Nucleus accumbens (tissue), 56 donors: ENCODE measurements at places on chromosomes 12 and 14.

- DNase-seq: no peak
These were observed 5.0 kb upstream of the RAB21 start for GRCh38 chr12:71749666-71750065.

GRCh38 chr12:15982071-15982470, 70.9 kb downstream of the DERA start:
- DNase-seq: no peak

GRCh38 chr14:99755629-99756603, 37.3 kb upstream of the EML1 start:
- DNase-seq: peak; percentile 87

DNA sequence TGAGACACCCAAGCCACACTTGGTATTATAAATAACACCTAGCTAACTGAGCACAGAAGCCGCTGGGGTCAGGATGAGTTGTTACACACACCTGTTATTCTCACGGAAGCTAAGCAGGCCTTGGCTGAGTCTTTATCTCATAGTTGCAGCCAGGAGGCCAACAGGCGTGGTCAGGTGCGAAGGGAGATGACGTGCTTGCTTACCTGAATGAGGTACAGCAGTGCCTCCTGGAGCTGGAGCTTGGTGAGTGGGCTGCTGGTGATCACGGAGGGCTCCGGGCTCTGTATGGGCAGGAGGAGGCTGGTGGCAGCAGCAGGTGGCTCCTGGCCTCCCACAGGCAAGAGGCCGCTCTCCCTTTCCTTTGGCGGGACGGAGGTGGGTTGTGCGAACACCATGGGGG, 30.4 kb upstream of the CACNA2D4 start:
- DNase-seq: no peak

GRCh38 chr12:13101821-13102375, 1.6 kb downstream of the GSG1 start:
- DNase-seq: peak; percentile 49

DNA sequence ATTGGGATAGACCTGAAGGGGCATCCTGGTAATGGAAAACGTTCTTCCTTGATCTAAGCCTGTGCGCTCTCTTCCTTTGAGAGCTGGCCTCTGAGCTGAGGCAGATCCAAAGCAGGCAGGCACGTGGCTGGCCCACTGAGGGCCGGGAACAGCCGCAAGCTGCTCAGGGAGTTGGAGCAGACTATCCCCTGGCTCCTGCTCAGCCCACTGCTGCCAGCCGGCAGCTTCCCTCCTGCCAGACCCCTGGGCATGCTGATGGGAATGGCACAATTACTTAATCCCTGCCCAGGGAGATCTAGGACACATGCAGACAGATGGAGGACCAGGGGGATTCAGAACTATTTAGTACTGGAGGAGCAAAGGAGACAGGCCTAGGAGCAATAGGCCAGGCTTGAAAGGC, 14.4 kb downstream of the NEUROD4 start:
- DNase-seq: peak; percentile 18

DNA sequence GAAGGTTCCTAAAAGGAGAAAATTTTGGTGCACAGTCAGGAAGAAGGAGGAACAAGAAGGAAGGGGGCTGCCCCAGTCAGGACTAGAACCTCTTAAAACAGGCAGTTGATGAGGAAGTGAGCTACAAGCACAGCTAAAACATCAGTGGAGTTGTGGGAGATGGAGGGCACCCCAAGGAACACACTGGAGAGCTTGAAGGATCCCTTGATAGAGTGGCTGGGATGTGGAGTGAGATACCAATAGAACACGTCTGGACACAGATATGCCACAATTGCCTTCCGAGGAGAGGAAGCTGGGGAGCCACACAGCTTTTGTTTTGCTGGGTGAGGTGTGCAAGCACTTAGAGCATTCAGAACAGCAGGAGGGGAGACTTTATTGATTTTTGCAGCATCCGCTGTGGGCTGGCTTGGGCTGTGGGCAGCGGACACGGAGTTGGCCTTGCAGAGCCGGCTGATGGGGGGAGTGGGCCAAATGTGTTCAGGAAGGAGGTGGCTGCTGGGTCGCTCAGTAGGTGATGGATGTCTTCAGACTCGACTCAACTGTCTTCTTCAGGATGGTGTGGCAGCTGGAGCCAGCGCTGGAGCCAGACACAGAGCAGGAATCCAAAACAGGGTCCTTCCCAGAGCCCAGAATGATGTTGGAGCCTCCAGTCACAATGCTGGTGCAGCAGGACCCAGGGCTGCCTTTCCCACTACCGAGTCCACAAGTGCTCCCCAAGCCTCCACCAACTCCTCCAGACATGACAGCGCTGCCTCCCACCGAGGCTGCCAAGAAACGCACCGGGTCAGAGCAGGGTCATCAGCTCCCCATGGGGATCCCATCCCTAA, 4.7 kb upstream of the KRT79 start:
- no peak for DNase-seq

DNA sequence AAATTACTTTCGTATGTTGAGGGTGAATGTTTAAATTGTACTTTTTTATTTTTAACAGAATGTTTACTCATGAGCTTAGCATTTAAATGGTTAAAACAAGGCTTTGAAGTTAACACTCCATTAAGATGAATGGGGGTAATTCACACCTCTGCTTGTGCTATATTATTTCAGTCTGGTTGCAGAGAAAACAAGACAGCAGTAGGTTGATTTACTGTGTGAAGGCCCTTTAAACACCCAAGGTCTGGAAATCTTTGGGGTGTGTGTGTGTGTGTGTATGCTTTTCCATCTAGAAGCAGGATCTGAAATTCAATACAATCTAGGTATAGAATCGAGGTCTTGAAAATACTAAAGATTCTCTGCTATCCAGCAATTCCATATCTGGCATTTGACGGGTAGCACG, 83.8 kb downstream of the SLC38A6 start:
- DNase-seq: no peak

DNA sequence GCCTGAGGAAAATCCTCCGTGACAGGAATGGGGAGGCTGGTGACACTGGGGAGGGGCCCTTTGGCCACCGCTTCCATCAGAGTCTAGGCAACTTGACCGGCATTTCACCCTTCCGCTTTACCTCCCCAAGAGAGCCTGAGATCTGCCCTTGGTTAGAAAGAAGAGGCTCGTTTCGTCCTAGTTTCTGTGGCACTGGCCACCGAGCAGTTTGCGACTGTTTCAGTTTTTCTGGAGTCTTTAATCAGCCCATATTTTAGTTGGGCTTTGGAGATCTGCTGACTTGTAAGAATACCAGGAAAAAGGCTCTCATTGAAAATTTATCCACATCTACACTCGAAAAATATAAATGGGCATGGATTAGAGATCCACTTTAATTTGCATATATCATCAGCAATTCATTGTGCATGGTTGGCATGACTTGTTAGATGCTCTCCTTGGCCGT, 414 bp upstream of the ANKS1B start:
- no peak for DNase-seq

DNA sequence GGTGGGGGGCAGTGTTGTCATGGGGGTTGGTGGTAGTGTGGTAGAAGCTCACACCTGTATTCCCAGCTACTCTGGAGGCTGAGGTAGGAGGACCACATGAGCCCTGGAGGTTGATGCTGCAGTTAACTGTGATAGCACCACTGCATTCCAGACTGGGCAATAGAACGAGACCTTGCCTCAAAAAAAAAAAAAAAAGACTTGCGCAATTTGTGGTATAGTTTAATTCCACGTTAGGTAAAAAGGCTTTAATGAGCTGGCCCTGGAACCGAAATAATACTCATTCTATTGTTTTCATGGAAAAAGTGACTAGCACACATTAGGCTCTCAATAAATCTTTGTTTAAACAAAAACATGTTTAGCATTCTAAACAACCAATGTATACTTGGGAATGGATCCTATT, 25.4 kb upstream of the NAP1L1 start:
- DNase-seq: no peak

GRCh38 chr12:84506282-84506681, 406.3 kb downstream of the SLC6A15 start:
- DNase-seq: no peak

GRCh38 chr14:72576258-72576657, 317.6 kb downstream of the DPF3 start:
- no peak for DNase-seq

DNA sequence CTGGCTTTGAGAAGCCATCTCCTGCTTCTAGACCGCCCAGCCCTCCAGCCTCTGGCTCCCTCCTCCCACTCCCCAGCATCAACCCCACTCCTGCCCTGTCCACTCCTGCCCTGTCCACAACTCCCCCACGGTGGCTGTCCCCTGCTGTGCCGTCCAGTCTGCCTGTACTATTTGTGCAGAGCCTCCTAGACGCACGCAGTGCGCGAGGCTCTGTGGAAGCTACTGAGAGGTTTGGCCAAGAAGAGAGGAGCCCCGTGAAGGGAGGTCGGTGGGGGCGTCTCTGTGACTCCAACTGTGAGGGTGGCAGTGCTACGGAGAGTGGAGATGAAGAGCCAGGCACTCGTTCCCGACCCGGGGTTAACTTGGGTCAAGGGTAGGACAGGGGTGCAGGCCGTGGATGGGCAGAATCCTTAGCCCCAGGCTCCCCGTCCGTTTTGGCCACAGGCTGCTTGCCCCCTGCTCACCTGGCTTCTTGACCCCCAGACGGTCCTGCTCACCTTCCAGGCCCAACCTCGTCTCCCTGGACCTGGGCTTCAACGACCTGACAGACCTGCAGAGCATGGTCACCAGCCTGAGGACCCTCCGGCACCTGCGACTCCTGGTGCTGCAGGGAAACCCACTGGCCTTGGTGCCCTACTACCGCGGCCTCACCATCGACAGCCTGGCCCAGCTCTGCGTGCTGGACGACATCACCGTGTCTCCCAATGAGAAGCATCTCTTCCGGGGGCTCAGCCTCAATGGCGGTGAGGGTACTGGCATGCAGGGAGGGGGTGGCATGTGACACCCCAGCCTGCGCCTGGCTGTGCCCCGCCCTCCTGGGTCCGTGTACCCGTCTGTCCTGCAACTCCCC, 6.9 kb downstream of the LRRC43 start:
- no peak for DNase-seq

DNA sequence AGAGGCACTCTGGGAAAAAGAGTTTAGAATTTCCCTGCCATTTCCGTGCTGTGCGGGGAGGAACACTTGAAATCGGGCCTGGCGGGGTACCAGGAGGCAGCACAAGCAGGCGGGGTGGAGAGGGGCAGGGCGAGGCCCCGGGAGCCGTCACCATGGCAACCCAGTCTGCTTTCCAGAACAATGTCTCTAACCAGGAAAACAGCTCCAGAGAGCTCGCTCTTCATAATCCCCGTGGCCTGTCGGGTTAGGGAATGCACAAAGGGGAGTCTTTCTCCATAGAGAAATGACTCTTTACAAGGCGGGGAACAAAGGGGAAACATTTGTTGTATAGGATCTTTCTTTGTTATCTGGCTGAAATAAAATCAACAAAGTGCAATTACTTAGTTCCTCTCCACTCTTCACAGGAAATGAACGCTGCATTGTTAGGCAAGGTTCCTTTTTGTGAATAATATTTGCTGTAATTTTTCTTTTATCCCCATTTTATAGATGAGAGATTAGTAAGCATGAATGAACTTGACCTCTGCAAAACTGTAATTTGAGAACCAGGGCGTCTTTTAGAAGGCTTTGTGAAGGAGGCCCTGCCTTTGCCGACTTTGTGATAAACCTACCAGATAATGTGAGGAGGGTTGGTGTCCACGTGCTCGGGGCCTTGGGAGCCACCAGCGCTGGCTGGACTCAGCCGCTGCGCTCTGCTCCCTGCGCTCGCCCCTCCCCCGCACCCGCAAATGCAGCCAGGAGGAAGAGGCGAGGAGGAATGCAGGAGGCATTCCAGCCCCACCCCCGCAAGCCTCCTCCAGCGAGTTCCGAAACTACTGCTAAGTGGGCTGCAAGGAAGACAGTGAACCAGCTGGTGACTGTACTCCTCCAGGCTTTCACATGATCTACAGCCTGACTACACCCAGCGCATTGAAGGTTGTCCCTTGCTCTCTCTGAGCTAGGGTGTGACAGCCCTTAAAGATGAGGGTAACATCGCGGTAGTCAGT, 105.2 kb upstream of the ATF7IP start:
- DNase-seq: peak; percentile 81

- no peak for DNase-seq
These were observed 180.6 kb upstream of the PRMT8 start for GRCh38 chr12:3310271-3311026.

DNA sequence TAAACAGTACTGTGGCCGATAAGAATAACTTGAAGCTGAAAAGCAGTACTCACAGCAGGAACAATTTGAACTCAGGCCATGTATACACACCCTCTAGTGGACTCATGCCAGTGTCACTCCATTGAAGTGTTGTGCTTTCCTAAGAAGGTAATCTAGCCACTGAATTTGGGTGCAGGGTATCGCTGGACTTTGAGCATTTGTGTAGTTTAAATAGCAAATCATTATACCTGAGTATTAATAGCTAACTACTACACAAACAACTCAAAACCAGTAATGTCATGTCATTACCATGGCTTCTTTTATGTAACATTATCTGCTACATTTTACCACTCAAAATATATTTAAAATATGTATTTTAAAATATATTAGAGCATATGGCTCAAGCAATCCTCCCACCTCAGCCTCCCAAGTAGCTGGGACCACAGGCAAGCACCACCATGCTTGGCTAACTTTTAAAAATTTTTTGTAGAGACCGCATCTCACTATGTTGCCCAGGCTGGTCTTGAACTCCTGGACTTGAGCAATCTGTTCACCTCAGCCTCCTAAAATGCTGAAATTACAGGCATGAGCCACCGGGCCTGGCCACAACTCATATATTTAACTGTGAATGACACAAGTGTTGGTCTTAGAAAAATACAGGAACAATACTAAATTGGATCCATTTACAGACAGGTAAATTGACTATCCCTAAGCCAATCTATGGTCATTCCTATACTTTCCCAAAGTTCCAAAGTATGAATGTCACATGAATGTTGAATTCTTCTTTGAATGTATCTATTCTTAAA, 25.6 kb upstream of the ARID4A start:
- no peak for DNase-seq

DNA sequence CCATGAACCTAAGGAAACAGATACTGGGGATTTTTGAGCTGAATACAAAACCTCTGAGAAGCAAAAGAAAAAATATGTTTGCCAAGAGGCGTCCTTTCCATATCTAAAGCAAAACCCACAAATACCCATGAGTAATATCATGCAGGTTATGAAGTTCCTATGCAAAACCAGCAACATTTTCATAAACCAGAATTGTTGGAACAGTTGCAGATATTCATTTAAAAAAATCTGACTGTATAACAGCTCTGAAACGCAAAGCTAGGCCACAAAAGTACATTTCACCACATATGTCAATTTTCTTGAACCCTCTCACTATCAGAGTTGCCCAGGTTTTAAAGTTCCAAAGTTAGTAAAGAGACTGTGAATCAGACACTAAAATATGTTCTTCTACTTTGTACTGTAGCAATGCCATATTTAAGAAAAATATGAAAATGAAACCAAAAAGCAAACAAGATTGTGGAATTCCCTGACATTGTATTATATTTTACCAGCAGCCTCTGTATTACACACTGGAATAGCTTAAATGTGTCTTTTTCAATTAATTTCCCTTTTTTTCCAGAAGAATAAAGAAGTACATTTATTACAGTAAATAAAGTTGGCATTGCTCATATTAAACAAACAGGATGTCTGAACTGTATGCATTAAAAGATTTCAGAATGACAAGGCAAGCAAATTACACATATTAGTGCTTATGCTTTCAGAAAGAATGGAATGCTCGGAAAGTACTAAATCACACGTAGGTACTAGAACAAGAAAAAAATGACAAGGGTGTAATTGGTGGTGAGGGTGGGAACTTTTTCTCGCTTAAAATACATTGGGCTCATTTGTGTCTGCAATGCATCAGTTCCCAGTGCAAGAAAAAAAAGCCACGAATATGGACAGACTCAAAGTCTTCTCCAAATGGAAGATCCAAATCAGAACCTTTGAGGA, 33.6 kb upstream of the HIF1A start:
- DNase-seq: no peak

- DNase-seq: no peak
These were observed 128.3 kb upstream of the STXBP6 start for GRCh38 chr14:25178255-25178654.
